Stimulated activated CD8-positive, alpha-beta memory T cell treated with anti-CD3 and anti-CD28 coated beads, Interleukin-2, amount 100 ng/mL, for 48 hours (primary cell): ENCODE measurements at places on chromosomes 2 and 18.

DNA sequence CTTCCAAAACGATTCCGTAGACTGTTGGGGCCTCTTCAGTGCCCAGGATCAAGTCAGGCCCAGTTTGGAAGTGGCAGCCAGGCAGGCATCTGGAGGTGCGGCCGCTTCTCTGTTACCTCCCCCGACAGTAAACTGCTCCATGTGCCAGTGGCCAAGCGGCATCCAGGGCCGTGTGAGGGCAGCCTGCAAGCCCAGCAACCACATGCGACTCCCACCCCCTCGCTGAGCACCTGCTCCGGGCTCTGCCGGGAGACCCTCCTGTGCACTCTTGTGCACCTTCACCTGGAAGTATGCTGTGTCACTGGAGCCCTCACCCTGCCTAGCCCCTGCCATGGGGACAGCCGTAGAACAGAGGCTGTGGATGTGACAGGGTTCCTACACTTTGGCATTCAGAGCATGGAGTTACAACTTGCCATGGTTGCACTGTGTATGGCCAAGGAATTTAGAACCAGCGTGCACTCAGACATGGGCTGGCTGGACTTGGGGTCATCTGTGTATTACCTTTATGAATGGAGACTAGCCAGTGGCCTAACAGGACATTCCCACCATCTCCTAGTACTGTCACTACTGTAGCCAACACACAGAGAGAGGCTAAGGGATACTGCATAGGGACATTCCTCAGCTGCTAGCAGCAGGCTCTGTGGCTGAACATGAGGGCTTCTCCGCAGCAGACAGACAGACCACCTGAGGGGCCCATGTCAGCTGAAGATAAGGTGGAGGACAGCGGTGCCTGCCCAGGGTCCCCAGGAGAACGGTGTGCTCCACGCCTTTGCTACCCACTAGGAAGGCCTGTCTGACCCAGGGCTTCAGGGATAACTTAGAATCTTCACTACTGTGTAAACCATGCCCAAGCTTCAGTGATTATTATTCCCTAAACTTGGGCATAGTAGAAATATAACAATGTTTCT lies 25.0 kb upstream of the FAHD2A start:
- DNase-seq: no peak

GRCh38 chr18:24987303-24988252 lies 364.4 kb downstream of the ZNF521 start:
- no peak for DNase-seq

DNA sequence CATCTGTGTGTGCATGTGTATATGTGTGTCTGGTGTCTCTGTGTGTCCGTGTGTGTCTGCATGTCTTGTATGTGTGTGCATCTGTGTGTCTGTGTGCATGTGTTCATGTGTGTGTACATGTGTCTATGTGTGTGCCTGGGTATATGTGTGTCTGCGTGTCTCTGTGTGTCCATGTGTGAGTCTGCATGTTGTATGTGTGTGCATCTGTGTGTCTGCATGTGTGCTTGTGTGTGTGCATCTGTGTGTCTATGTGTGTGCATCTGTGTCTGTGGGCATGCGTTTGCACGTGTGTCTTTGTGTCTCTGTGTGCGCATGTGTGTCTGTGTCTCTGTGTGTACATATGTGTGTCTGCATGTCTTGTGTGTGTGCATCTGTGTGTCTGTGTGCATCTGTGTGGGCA lies 207.7 kb downstream of the TNS1 start:
- no peak for DNase-seq

- peak; percentile 17 for DNase-seq
Measured at GRCh38 chr18:76874642-76875389, 52.5 kb downstream of the ZNF236 start.

DNA sequence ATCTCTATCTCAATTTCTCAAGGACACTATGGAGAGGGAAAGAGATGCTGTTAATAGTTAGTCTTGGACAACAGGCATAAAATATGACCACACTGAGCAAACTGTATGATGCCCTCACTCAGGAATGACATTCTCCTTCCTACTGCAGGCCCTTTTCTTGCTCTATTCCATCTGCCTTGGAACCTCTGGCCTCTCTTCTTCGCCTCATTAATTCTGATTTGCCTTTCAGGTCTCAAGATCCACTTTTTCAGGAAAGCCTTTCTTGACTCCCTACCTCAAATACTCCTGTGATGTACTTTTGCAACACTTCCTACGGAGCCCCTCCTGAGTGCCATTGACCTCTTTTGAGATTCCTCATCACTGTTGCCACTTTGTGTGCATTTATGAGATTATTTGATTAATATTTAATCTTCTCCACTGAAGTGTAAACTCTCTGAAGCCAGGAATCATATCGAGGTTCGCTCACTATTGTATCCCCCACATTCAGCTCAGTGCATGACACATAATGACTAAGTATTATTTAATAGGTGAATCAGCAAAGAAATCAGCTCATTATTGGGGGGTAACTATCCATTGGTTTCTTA lies 21.3 kb upstream of the SPP2 start:
- no peak for DNase-seq

GRCh38 chr2:201273330-201273983 lies 13.1 kb downstream of the CASP8 start:
- no peak for DNase-seq

- DNase-seq: no peak
Measured at GRCh38 chr2:16109821-16110310, 169.5 kb downstream of the MYCN start.

DNA sequence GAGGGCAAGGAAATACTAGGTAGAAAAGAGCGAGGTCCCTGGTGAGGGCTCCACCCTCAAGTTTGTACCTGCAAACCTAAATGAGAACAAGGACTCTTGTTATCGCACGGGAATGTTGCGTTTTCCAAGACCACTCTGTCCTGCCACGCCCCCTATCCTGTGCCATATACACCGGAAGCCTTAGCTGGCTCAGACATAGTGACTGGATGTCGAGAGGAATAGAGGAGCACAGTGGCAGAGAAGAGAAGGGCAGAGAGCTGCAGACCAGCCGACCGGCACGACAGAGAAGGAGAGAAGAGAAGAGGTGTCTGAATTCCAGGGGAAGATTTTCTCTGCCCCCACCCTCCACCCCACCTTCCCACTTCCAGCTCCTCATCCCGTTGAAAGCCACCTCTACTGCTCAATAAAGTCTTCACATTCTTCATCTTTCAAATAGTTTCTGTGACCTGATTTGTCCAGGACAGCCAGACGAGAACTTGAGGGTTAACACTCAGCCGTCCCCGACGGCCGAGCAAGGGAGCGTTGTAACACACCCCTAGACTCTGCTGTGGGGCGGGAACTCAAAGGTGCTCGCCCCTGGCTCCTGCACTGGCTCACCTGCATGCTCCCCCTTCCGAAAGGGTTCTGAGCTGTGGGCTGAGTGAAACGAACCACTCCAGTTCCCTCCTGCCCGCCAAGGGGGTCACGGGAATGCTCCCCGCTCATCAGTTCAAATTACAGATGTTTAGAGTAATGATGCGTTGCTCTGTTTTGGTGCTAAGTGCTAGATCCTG lies 24.9 kb upstream of the COL3A1 start:
- no peak for DNase-seq

- DNase-seq: no peak
Measured at GRCh38 chr2:24287171-24287570, 73.2 kb downstream of the ITSN2 start.

GRCh38 chr18:23068570-23069310 lies 66.5 kb upstream of the CABLES1 start:
- DNase-seq: no peak

- no peak for DNase-seq
Measured at GRCh38 chr2:119289093-119289492, 65.5 kb downstream of the STEAP3 start.

DNA sequence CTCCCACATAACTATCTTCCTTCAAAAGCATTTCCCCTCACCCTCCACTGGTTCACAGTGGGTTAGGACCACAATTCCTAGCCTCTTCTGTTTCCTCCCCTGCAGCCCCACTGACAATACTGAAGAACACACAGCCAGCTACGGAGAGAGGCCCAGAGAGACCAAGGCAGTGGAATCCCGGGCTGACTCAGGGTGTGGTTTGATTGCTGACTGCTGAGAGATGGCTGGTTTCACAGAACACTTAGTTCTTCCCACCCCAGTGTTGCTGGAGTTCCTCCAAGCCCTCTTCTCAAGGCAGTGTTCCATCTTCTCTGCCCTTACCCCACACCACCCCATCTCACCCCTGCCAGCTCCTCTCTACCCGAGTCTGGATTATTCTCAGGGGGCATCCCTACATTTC lies 43.3 kb upstream of the ZFP36L2 start:
- DNase-seq: no peak

DNA sequence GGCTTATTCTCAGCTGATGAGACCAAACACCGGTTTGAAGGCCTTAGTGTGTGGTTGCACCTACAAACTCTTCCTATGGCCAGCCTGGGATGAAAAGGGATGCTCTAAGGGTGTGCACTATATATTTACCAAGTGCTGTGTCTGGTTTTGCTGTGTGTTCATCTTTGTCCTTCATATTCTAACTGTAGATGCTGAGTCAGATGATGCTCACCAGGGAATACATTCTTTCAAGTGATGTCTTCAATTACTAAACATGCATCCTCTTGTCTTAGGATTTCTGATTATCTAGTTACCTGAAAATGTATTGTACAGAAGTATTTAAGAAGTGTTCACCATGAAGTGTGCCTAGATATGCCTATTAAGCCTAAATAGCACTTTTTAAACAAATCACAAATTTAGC lies 1111.6 kb upstream of the ZEB2 start:
- no peak for DNase-seq

DNA sequence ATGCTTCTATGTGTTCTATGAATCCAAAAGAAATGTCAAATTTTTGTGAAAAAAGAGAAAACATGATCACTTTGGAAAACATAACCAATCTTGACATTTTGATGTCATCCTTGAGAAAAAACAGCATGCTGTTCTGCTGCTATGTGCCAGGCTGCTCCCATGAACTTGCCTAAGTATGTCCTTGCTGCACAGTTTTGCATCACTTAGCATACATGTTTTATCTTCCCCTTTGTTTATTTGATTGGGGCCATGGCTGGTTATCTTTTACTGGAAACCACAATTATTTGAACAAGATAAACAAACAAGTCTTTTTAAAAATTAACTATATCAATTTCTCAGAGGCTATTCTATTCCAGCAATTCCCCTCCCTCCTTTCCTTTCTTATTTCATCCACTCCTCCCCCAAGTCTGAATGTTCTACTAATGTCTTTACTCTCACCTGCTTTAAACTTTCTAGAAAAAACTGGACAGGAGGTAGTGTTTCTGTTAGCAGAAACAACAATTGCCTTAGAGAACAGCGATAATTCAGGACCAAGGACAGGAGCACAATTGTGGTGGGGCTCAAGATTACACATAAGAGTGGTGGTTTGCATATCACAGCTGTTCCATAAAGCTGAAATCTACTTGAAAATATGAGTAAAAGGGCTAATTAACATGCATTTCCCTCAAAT lies 6.7 kb downstream of the AOX1 start:
- no peak for DNase-seq

GRCh38 chr18:76495006-76495370 lies at the start of gene ZNF516:
TSS of gene ZNF516 (minus strand) at chr18:76495242. CDS start at chr18:76443054, 52,188 bp downstream.
- DNase-seq: no peak

DNA sequence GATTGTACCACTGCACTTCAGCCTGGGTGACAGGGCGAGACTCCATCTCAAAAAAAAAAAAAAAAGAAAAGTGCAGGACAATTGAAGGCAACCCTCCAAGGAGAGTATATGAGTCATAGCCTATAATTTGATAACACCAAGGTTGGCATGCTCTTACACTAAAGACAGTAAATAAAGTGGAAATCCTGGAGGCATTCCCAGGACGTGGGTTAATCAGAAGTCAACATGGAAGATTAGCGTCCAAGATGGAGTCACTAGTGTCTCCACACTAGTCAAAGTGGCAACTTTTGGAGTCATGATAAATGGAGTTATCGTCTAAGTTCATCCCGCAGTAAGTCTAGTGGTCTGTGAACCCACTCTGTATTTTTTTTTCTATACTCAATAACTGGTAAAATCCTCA lies 21.2 kb upstream of the UGGT1 start:
- no peak for DNase-seq

DNA sequence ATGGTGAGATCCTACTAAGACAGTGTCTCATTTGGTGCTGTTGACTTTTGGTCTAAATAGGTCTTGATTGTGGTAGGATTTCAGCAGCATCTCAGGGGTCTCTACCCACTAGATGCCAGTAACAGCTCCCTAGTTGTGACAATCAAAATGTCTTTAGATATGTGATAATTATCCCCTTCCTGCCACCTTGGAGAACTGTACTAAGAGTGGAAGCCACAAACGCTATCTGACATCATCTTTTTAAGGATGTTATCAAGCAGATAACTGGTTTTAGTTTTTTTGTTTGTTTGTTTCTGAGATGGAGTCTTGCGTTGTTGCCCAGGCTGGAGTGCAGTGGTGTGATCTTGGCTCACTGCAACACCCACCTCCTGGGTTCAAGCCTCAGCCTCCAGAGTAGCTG lies 3.1 kb downstream of the MGAT5 start:
- no peak for DNase-seq

GRCh38 chr2:64854773-64855237 lies 134.4 kb upstream of the SLC1A4 start:
- DNase-seq: no peak

- no peak for DNase-seq
Measured at GRCh38 chr2:120762341-120763061, 26.8 kb downstream of the GLI2 start.

- no peak for DNase-seq
Measured at GRCh38 chr18:43744960-43745745, 467.9 kb upstream of the SYT4 start.

GRCh38 chr2:230155359-230155758 lies 64.4 kb downstream of the SP110 start:
- peak; percentile 17 for DNase-seq

GRCh38 chr2:29010946-29011345 lies 29.8 kb downstream of the TOGARAM2 start:
- DNase-seq: peak; percentile 37

DNA sequence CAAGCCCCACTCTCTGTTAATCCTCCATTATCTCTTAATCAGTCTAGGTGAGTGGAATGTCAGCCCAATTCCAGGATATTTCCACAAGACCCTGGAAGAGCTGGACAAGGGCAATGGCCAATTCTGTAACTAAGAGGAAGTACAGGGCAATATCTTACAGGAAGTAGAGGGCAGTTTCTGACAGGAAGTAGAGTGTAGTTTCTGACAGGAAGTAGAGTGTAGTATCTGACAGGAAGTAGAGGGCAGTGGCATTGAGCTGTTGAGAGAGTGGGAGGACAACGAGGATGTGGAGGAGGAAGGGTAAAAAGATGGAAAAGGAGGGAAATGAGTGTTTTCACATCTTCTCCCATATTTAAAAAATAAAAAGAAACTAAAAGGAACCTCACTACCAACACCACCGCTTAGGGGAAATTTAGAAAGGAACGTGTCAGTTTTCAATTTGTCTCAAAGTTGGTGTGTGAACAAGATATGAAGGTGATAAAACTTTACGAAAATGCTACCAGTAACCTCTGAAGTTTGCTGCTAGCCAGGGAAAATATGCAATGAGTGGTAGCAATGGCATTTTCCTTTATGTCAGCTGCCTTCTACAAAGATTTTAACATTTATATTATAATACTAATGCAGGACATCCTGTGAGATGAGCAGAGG lies 430.9 kb upstream of the HNRNPA3 start:
- no peak for DNase-seq

DNA sequence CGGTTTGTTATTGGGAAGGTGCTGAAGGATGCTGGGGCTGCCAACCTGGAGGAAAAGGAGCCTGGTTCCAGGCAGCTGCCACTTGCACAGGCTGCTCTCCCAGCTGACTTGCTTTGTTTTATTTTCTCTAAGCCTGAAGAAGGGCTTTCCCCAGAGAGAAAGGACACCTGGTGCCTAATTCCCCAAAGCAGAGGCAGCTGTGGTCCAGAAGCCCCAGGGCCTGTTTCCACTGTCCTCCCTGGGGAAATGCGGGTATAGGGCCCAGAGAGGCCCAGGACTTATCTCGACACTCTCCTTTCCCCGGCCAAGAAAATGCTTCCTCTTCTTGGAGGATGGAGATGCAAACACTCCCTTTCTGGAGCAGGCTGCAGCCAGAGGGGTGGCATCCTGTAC lies 30.1 kb downstream of the INO80C start:
- no peak for DNase-seq
